ENCODE measurements at places on chromosomes 5 and 9.

- no peak for DNase-seq
Measured at GRCh38 chr9:107918749-107919148, 429.2 kb upstream of the KLF4 start.

GRCh38 chr5:96783326-96783725 lies 24.4 kb downstream of the ERAP1 start:
- DNase-seq = no peak

- peak; percentile 32 for DNase-seq
Measured at GRCh38 chr5:65721050-65721719, 724 bp downstream of the SGTB start.

DNA sequence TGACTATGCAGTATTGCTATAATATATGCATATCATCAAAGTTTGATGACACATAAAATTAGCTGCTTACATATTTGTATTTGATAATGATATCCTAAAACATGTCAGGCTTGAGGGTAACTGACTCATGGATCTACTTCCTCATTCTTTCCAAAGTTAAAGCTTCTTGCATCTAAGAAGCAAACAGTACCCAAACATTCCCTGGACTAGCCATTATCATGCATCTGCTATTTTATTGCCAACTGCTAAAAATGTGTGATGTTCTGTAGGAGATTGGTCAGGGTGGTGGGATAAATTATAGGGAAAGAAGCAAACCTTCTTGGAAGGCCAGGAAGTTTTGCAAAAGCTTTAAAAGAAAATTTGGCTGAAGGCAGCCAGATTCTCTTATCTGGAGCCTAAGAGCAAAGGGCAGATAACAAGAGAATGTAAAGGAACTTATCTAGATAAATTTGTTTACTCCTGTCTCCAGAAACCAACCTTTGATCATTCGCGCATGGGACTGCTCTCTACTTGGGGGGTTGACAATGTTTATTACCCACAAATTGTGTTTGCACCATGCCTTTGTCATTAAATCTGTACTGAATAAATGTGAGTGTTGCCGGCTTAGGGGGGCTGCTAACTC lies 604.1 kb upstream of the TLE4 start:
- no peak for DNase-seq

GRCh38 chr9:23342291-23342690 lies 483.7 kb downstream of the ELAVL2 start:
- no peak for DNase-seq

DNA sequence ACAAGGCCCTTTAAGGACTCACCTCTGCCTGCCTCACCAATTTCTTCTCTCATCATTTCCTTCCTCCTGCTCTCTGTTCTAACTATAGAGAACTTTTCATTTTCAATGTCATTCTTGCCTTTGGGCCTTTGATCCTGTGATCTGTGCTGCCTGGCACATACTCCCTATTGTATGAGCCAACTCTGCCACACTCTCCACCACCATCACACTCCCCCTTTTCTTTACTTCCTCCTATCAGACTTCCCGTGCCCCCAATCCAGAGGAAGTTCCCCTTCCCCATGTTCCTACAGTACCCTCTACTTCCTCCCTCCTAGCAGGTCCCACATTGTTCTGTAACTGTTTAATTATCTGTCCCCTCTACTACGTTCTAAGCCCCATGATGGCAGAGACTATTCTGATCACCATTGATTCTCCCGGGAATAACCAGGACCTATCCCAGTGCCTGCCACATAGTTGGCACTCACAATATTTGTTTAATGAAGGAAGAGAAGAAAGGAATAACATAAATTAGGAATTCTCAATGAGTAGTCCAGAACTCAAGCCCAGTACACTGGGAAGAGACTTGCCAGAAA lies 27.5 kb downstream of the ADAM19 start:
- DNase-seq = no peak

- DNase-seq = no peak
Measured at GRCh38 chr5:40799258-40799657, 1.1 kb upstream of the PRKAA1 start.

- no peak for DNase-seq
Measured at GRCh38 chr5:132266031-132266835, 8.7 kb downstream of the PDLIM4 start.

DNA sequence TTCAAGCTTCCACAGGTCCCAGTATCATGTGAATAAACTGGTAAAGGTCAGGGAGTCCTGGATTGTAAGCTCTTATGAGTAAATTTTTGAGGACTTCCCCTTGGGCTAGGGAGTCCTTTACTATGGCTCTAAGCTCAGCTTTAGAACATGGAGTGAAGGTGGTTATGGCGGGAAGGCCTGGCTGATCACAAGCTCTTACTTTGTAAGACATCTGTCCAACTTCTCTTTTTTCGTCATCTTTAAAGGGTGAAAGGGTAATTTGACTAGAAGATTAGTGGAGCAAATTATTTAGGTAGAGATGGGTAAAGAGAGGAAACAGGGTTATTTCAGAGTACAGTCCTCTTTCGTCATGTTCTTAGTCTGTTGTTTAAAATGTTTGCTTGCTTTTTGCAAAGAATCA lies 155.4 kb downstream of the AOPEP start:
- no peak for DNase-seq

DNA sequence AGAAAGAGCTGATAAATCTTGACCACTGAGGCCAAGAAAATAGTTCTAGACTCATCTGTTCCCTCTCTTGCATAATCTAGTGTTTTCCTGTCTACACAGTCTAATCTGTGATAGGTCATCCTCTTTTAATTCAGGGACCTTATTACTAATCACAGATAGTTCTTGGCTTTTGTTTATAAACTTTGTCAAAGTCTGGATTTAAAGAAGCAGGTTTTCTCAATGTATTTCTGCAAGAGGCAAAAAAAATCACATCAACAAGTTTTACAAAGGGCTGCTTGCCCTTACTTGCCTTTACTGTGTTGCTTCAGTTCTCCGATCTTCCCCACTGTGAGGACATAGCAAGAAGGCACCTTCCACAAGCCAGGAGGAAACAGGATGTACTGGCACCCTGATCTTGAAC lies 43.9 kb upstream of the MTAP start:
- DNase-seq = no peak

GRCh38 chr5:14171621-14172020 lies 28.5 kb downstream of the TRIO start:
- DNase-seq = no peak

DNA sequence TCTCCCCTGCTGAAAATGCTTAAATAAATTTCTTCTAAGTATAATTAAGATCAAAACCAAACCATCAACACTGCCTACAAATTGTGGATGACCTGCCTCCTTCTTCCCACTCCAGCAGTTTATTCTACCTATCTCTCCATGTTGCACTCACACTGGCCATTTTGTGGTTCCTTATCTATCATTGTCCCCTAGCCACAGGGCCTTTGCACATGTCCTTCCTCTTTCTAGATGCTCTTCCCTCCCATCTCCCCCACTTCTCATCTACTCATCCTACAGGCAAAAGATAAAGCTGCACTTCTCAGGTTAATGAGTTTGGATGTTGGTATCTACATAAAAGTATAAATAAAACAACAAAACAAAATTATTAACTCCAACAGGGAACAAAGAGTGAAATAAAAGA lies 70.6 kb upstream of the CCNG1 start:
- DNase-seq = no peak

- no peak for DNase-seq
Measured at GRCh38 chr5:81848362-81848880, 97.5 kb upstream of the SSBP2 start.

DNA sequence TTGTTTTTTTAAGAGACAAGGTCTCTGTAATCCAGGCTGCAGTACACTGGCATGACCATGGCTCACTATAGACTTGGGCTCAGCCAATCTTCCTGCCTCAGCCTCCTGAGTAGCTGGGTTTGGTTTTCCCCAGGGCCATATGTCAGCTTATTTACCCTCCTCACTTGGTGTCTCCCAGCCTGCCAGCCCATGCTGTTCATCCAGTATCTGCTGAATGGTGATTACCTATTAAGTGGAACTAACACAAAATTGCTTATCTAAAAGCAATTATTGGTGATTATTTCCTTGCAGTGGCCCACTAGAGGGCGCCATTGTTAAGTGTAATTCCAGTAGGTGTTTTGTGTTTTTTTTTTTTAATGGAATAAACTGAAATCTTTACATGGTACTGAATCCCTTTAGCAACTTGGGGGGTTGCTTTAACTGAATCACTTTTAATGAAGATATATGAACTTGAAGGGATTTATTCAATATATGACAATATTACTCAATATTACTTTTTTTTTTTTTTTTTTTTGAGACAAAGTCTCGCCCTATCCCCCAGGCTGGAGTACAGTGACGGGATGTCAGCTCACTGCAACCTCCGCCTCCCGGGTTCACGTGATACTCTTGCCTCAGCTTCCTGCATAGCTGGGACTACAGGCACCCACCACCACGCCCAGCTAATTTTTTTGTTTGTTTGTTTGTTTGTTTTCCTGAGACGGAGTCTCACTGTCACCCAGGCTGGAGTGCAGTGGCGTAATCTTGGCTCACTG lies 13.8 kb downstream of the EXOSC2 start:
- peak; percentile 80 for DNase-seq

GRCh38 chr5:164326219-164326618 lies 820.8 kb downstream of the MAT2B start:
- no peak for DNase-seq

DNA sequence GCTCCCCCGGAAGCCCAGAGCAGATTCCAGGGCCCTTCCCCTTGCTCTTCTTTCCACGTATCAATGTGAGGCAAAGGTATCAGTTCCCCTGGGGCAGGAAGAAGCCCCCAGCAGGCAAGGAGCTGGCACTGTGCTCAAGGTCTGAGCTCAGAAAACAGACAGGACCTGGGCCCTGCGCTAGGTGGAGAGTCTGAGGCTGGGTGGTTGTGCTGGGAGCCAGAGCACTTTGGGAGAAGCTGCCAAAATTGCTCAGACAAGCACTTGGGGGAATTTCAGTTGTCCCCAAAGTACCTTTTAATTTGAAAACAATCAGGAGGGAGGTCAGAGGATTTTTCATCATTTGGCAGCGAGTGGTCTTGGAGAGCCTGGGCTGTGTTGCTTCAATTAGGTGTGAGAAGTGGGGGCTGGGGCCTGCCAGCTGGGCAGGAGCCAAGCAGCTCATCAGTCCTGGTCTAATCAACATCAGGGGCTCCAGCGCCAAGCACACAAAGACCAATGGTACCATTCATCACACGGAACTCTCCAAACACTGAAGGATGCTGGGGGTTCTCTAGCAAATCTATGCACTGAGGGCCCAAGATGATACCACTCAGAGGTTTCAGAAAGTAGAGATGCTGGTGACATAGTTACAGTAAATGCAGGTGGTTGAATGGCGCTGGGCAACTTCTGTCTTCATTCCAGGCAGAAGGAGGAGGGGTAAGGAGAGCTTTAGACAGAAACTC lies 176.5 kb downstream of the SNX18 start:
- no peak for DNase-seq

- no peak for DNase-seq
Measured at GRCh38 chr5:35561396-35561795, 56.3 kb upstream of the SPEF2 start.

- no peak for DNase-seq
Measured at GRCh38 chr5:152170350-152170749, 234.7 kb downstream of the NMUR2 start.

- no peak for DNase-seq
Measured at GRCh38 chr9:38394416-38394815, 1.9 kb downstream of the ALDH1B1 start.

- no peak for DNase-seq
Measured at GRCh38 chr5:28014779-28015178, 976.4 kb upstream of the CDH9 start.

- no peak for DNase-seq
Measured at GRCh38 chr9:114181607-114182409, 26.5 kb downstream of the COL27A1 start.

DNA sequence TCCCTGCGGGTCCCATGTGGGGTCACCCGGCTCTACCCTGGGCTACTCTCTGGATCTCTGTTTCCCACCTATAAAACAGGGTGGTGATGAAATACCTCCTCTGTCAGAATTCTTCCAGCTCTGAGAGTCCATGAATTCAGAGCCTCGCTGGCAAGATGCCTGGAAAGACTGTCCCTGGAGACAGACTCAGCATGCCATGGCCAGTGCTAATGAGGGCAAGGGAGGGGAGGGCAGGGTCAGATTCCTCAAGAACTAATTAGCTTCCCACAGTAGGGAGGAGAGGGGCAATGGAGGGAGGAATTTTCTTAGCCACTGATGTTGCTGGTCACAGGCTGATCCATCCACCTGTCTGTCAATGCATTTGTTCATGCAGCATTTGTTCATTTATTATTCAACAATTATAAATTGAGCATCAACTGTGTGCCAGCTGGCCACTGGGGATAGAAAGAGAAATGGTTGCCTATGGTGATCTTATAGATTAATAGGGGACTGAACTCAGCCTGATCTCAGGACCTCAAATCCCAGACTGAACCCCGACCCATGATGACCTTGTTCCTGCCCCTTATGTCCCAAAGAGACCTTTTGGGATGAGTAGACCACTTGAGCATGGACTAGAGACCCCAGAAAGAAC lies 4.7 kb downstream of the SYNPO start:
- DNase-seq = no peak

GRCh38 chr5:81409896-81410295 lies 16.0 kb upstream of the ACOT12 start:
- DNase-seq = no peak

GRCh38 chr9:69145144-69145715 lies 28.8 kb upstream of the TJP2 start:
- no peak for DNase-seq

GRCh38 chr5:31161781-31162181 lies 31.7 kb upstream of the CDH6 start:
- DNase-seq = no peak

GRCh38 chr5:33180900-33181299 lies 259.9 kb upstream of the TARS1 start:
- DNase-seq = no peak

DNA sequence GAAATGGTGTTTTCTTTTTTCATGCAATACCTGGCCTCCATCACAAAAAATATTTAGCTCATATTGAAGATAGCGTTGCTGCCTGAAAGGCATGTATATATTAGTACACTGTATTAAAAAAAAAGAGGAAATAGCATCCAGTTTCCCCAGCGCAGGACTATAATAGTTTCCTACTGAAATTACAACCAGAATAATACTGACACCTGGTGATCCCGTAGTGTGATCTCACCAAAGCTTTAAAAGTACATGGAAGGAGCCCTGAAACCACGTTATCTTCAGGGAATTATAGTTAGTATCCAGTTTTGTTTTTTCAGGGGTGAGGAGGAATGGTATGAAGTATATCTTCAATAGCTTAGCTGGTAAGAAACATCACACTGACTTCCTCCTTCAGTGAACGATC lies 264.9 kb downstream of the CD180 start:
- DNase-seq = no peak

DNA sequence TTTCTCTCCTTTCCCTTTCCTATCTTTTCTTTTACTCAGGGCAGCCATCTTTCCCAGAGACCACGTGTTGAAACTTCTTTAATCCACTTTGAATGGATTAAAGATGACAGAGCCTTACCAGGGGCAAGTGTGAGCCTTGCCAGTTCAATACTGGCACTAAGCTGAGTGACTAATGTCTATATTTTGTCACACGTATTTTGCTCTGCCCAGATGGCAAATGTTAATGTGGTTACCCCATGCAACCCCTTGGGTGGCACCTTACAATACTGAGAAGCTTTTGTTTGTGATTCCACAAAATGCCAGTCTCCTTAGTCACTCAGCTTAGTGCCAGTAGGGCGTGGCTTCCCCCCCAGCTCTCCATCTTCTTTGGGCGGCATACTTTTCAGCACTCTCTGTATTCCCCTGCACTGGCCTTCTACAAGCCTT lies 24.8 kb downstream of the ANXA1 start:
- no peak for DNase-seq

GRCh38 chr9:112084907-112085306 lies 90.2 kb downstream of the SUSD1 start:
- no peak for DNase-seq

- no peak for DNase-seq
Measured at GRCh38 chr5:97071993-97072392, 70.4 kb downstream of the LIX1 start.
